ENCODE measurements at places on chromosomes 13 and 19. TPM values are rescaled to one million over a fixed set of nuclear protein-coding genes. Genes with fewer than 3 reads are reported as not detected.

MISP3 gene
- total RNA-seq, result not detected

ADAT3 gene
- total RNA-seq, result 11.7 TPM

DNA sequence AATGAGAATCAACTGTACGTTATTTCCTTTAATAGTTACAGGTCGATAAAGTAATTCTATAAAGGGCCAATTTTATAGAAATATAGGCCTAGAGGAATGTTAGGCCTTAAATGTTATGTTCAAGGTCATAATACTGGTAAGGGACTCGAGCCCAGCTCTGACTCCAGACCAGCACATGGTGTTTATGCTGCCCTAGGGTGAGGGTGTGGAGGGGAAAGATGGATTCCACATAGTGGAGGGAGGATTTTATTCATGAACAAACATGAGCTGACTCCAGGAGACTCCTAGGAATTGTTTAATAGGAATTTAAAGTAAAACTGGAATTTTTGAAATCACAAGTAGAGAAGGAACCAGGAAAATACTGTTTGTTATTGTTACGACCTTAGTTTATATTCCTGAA is 139.9 kb downstream of the LACC1 start:
- no peak overlapping the region for H3K4me3 ChIP-seq
- no peaks in the 10 kb centered on the region for H3K4me1 ChIP-seq
- no peak overlapping the region for H3K27ac ChIP-seq
- no peaks in the 10 kb centered on the region for H3K36me3 ChIP-seq
- peaks cover 2% of the 10 kb centered on the region for H3K27me3 ChIP-seq

DNA sequence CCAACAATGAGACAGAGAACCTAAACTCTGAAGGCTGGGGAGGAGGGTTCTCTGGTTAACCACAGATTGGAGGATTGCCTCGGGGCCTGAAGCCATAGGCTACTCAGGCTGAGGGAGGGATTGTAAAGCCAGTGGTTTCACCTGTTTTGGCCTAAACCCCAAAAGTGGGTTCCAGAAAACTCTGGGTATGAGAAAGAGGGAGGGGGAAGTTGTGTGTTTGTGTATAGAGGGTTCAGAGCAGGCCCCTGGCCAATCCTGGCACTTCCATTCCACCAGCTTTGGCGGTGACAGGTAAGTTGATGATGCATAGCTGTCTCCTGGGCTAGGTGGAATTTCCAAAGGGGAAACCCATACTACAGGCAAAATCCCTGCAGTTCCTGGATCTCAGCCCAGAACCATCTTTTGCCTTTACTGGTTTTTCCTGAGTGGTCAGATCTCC is 13.5 kb upstream of the CCDC97 start:
- peaks cover 81% of the 10 kb centered on the region for H3K36me3 ChIP-seq
- H3K27ac ChIP-seq, result no peak overlapping the region
- no peak overlapping the region for H3K4me3 ChIP-seq
- H3K27me3 ChIP-seq, result no peaks in the 10 kb centered on the region

ZNF681 gene
- total RNA-seq, result 1.9 TPM
